ENCODE measurements at places on chromosomes 11 and 22. TPM values are rescaled to one million over a fixed set of nuclear protein-coding genes. Genes with fewer than 3 reads are reported as not detected.

TMA7B gene
- not detected for total RNA-seq

DNA sequence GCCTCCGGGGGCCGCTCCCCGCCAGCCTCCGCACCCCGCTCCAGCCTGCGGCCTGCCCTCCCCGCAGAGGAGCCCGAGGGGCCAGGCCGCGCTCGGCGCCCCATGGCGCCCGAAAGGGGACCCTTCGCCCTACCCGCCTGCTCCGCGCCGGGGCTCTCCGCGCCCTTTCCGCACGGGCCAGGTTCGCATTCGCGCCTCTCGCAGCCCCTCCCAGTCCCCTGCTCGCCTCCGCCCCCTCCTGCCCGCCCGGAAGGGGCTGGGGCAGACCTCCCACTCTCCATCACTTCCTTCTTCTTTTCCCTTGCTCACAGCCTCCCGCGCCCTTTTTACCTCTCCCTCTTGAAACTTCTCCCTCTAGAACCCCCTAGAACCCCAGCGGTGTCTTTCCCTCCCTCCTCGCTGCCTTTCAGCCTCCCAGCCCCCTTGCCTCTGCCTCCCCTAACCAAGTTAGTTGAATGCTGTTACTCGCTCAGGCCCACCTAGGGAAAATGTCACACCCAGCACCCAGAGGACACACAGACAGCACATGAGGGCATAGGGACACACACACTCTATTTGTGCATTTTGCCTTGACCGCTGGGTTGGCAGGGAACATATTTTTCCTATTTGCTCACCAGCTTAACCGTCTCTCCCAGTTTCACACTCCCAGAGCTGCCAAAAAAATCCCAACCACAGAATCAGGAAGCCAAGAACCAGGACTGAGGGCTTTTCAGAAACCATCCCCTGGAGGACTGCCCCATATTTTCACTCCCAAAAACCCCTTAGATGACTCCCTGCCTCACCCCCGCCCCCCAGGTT, at the start of gene SLC43A3:
Gene SLC43A3, minus strand, starts transcription at position 193 of the 798 bp plus-strand sequence. CDS start 949 bp downstream, outside the sequence.
- peaks cover 23% of the 10 kb centered on the region for H3K4me1 ChIP-seq
- H3K4me3 ChIP-seq, result peak within 1 kb of the TSS; percentile 57
- no peaks in the 10 kb centered on the region for H3K36me3 ChIP-seq
- peak within 1 kb of the TSS; percentile 93 for H3K27ac ChIP-seq
- H3K27me3 ChIP-seq, result no peaks in the 10 kb centered on the region
- peak; percentile 86 for DNase-seq

DNA sequence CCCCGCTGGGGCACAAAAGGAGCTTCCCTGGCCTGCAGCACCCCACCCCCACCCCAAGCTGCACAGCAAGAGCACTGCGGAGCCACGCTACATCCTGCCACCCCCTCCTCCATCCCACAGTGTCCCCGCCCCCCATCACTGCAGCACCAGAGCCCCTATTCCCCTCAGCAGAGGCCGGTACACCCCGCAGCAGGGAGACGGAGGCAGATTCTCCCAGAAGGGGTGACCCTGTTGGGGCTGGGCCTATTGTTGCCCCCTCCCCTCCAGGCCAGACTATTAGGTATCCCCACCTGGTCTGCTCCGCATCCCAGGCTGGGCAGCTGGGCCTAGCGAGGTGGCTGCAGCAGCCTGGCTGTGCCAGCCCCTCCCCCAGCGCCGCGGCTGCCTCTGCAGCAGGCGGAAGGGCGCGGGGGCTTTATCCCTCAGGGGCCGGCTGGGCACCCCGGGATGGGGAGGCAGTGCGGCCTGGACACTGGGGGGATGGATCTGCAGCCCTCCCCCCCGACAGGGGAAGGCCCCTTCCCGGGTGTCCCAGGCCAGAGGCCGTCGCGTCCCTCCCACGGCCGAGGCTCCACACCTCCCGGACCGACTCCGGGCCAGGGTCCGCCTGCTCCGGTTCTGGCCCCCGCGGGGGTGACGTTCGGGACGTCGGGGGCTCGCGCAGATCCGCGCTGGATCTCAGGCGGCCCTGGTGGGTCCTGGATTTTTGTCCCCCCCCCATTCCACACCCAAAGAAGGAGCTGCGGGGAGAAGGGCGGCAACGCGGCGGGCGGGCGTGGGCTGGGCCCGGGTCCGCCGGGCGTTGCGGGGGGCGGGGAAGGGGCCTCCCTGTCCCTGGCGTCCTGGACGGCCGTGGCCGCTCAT, 943 bp downstream of the DUSP8 start:
- peak; percentile 30 for DNase-seq
- H3K4me3 ChIP-seq, result peak overlapping the region; percentile 41
- H3K27ac ChIP-seq, result peak overlapping the region; percentile 52
- H3K27me3 ChIP-seq, result no peaks in the 10 kb centered on the region
- H3K4me1 ChIP-seq, result no peaks in the 10 kb centered on the region

RNF169 gene
- total RNA-seq, result 23.0 TPM

DNA sequence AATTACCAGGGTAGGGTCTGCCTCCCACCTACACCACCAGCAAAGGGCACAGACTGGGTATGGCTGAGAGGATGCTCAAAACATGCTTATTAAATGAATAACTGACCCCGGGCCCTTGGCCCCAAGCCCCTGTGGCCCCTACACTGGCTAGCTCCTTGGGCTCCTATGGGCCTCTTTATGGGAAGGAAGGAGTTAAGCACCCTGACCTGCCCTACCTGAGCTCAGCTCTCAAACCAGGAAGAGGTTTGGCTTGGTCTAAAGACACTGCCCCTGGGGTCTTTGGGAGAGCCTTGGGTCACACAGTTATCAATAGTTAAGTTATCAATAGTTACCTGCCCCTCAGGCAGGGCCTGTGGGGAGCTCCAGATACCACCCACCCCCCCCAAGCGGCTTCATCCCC, 1.2 kb downstream of the USH1C start:
- no peak for DNase-seq
- H3K4me3 ChIP-seq, result no peak overlapping the region
- no peaks in the 10 kb centered on the region for H3K27me3 ChIP-seq
- H3K27ac ChIP-seq, result no peak overlapping the region
- H3K36me3 ChIP-seq, result no peaks in the 10 kb centered on the region

DNA sequence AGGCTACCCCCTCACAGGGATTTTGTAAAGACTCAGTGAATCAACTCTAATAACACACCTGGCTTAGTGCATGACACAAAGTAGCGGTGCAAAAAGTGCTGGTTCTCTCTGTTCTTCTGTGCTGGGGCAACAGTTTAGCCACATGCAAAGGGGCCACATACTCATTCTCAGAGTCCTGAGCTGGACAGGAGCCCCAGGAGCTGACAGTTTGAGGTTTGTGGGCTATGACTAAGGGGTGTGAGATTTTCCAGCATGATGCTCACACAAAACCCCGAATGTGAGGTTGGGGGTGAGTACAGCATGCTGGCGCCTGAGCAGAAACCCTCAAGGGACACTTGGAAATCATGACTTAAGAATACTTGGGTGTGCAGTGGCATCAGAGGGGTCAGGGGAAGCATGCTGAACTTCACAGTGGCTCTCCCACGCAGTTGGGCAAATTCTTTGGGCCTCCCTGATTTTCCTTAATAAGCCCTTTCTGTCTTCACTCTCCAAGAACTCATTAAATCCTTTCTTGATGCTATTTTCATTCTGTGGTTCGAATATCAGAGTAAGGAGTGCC, 31.0 kb downstream of the TMPRSS5 start:
- no peaks in the 10 kb centered on the region for H3K4me1 ChIP-seq
- no peak overlapping the region for H3K27ac ChIP-seq
- no peak overlapping the region for H3K4me3 ChIP-seq
- no peaks in the 10 kb centered on the region for H3K36me3 ChIP-seq
- DNase-seq, result no peak
- no peaks in the 10 kb centered on the region for H3K27me3 ChIP-seq

DNA sequence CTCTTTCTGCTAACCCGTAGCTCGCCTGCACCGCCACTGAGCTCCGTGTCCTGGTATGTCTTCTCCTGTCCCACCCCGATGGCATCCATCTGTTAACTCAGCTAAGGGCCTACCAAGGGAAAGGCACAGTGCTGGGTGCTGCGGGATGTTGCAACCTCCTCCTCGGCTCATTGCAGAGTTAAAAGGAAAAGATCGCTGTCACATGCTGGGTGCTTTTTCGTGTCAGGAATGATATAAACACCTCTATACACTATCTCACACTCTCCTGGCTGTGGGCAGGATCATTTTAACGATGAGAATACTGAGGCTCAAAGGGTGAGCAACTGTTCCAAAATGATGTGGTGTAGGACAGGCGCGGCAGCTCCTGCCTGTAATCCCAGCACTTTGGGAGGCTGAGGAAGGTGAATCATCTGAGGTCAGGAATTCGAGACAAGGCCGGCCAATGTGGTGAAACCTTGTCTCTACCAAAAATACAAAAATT, 10.1 kb downstream of the TXN2 start:
- H3K27me3 ChIP-seq, result no peaks in the 10 kb centered on the region
- H3K4me3 ChIP-seq, result peak overlapping the region; percentile 3
- DNase-seq, result no peak
- no peaks in the 10 kb centered on the region for H3K36me3 ChIP-seq
- no peak overlapping the region for H3K27ac ChIP-seq
- H3K4me1 ChIP-seq, result no peaks in the 10 kb centered on the region

DNA sequence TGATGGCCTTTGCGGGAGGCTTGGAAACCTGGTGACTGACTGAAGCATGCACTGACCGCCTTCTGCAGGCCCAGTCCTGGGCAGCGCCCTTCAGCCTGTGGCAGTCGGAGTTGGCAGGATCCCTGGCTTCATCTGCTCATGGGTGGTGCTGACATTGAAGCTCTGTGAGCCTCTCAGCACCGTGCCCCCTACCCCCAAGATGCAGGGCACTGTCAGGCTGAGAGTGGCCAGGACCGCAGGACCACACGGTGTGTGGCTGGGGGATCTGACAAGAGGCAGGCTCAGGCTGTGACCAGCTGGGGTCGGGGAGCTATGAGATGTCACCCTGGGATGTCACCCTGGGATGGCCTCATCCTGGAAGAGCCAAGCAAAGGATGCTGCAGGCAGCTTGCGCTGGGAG, 32.7 kb downstream of the TBC1D22A start:
- H3K4me1 ChIP-seq, result peaks cover 6% of the 10 kb centered on the region
- no peak for DNase-seq
- H3K4me3 ChIP-seq, result no peak overlapping the region
- no peak overlapping the region for H3K27ac ChIP-seq
- H3K36me3 ChIP-seq, result no peaks in the 10 kb centered on the region
- H3K27me3 ChIP-seq, result no peaks in the 10 kb centered on the region

DNA sequence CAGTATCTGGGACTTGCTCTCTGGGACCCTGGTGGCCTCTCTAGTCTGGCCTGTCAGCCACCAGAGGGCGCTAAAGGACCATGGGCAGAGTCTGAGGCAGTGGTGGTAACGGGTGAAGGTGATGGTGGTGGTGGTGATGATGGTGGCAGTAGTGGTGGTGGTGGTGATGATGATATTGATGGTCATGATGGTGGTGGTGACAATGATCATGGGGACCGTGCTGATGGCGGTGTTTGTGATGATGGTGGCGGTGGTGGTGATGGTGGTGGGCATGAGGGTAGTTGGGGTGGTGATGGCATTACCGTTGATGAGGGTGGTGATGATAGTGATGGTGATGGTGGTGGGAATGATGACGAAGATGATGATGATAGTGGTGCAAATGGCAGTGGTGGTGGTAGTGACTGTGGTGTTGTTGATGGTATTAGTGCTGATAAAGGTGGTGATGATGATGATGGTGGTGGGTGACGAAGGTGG, 16.0 kb downstream of the TRPM5 start:
- no peaks in the 10 kb centered on the region for H3K36me3 ChIP-seq
- H3K4me3 ChIP-seq, result no peak overlapping the region
- H3K27ac ChIP-seq, result no peak overlapping the region
- H3K27me3 ChIP-seq, result no peaks in the 10 kb centered on the region

RTN4RL2 gene
- 0.23 TPM for total RNA-seq

TSPAN32 gene
- total RNA-seq, result not detected

POLR3H gene
- total RNA-seq, result 49.6 TPM

GRCh38 chr11:40030867-40031266, 1428.6 kb downstream of the LRRC4C start:
- H3K36me3 ChIP-seq, result no peaks in the 10 kb centered on the region
- H3K4me3 ChIP-seq, result no peak overlapping the region

DNA sequence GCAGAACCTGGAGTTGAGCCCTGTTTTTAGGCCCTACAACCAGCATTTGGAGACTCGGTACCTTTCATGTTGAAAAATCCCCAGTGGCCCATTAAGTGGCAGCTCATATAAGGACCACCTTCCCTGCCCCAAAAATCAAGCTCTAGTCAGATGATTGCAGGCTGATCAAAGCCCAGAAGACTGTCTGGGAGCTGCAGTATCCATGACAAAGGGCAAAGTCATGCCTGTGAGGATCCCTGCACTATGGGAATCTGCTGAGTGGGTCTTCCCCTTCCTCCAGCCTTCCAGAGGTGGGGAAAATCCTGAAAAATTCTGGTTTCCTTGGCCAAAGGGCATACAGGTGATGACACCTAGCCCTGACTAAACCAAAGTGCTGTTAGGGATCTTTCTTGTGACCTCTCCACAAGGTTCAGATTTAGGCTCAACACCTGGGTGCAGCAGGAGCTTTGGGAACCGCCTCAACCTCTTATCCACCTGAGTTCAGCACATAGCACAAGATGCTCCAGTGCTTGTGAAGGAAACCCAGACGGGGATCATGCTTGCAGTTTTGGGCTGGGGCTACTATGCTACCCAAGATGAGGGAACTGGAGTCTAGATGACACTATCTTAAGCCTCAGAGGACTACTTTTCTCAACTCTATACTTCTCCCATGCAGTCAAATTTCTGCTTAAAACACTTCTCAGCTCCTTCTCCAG, 1.2 kb upstream of the TRIM3 start:
- H3K4me3 ChIP-seq, result no peak overlapping the region
- H3K27me3 ChIP-seq, result no peaks in the 10 kb centered on the region

GRCh38 chr22:44883011-44883421, 126.8 kb downstream of the PHF21B start:
- H3K27me3 ChIP-seq, result no peaks in the 10 kb centered on the region
- H3K4me3 ChIP-seq, result no peak overlapping the region
- no peak for DNase-seq

- H3K4me3 ChIP-seq, result no peak overlapping the region
- H3K4me1 ChIP-seq, result no peaks in the 10 kb centered on the region
- no peak for DNase-seq
- H3K36me3 ChIP-seq, result no peaks in the 10 kb centered on the region
- no peak overlapping the region for H3K27ac ChIP-seq
- no peaks in the 10 kb centered on the region for H3K27me3 ChIP-seq
Observed at GRCh38 chr22:30538280-30538679, 8.3 kb downstream of the SEC14L6 start.

B3GAT3 gene
- 16.6 TPM for total RNA-seq

CKAP5 gene
- 109 TPM for total RNA-seq

DNA sequence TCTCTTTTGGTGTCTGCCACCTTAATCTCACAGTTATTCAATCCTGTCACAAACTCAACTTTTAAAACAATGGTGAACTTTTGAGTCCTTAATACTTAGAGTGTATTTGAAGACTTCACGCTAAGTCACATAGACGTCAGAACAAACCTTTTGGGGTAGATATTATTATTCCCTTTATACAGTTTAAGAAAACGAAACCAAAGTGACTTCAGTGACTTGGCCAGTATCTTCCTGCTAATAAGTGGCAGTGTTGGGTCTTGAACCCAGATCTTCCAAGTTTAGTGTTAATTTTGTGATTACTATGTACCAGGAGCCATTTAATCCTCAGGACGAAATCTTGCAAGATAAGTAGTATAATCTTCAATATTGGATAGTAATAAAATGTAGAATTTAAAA, 691 bp downstream of the CEP295 start:
- no peaks in the 10 kb centered on the region for H3K4me1 ChIP-seq
- H3K4me3 ChIP-seq, result peak overlapping the region; percentile 52
- H3K27ac ChIP-seq, result peak overlapping the region; percentile 82

RPUSD4 gene
- total RNA-seq, result 18.2 TPM
